ENCODE measurements at places on chromosomes 4 and X. TPM values are rescaled to one million over a fixed set of nuclear protein-coding genes. Genes with fewer than 3 reads are reported as not detected.

- peak; percentile 31 for DNase-seq
Observed at GRCh38 chrX:22159071-22159470, 113.6 kb upstream of the CBLL2 start.

- DNase-seq = peak; percentile 70
Observed at GRCh38 chr4:25938787-25939186, 24.8 kb downstream of the SMIM20 start.

DNA sequence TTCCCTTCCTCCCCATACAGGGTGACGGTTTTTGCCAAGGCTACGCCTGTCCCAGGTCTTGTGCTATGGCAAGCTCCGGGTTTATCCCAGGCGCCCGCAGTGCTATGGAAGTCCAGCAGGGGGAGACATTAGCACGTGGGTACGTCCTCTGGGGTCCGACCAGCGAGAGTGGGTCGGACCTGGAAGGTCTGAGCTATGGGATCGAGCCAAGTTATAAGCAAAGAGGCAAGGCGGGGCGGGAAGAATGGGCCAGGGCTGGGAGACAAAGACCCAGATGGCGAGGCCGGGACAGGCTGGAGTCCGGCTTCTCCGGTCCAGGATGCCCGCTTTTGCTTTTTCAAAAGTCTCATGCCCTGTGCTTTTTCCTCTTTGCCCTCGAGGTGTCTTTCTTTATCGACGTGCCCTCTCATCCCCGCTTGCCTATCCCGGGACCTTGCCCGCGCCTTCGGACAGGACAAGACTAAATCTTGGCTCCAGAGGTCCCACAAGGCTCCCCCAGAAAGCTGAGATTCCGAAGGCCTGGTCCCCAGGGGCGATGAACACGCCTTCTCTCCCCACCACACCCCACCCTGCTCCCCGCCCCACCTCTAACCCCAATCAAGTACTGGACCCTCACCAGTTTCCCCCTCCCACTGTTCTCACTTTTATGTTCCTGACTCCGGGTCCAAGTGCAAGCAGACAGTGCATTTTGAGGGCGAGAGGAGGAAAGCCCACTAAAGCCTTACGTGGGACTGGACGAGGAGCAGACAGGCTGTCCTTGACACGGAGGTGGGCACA, 785 bp upstream of the EFNB1 start:
- peak; percentile 70 for DNase-seq

DNA sequence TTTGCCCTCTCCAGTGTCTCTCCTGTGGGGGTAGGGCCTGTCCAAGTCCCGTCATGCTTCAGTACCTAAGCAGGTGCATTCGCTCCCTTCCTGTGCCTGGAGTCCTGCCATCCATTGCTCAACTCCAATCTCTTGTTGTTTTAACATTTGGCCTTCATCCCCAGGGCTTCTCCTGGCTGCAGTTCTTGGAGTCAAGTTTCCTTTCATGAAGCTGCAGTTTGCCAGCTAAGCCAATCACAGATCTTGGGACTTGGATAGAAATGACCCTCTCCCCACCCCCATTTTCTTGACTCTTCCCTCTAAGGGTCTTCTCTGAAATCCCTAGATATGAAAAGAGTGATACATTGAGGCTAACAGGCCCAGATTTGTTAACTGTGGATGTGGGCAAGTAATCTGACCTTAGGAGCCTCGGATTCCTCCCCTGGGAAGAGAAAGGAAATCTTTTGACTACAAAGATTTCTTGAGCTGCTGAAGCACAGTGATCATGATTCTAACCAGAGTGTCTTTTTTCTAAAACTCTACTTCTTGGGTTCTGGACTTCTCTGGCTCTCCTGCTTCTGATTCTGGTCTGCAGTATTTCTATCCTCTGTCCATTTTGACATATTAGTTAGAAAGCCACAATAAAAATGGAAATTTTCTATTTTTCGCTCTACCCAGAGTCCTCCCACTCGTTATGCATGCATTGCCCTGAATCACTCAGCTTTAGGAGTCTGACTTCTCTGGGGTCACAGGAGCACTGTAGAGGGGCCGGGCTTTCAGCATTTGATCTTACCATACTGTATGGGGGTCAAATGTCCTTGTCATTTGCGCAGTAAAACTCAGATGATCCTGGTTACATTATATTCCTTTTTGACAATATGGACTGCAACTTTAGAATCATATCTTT, 61.0 kb downstream of the CHRNA9 start:
- peak; percentile 35 for DNase-seq

Gene PRKX
- total RNA-seq = 43.3 TPM

Gene RAB40A
- 0.19 TPM for total RNA-seq

DNA sequence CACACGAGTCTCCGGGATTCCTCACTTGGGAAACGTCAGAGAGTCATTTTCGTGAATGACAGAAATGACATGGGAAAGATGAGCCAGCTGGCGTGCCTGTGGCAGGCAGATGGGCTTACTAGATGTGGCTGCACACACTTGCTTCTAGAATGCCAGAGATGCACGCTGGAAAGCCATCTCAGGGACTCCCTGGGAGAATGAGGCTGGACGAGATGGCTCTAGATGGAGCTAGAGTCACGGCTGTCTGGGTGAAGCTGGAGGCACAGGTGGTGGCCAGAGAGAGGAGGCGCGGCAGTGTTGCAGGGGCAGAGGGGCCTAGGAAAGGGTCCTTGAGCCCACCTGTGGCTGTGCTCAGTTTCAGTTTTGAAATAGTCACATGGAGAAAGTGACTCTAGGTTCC, 26.0 kb downstream of the TKTL1 start:
- no peak for DNase-seq

Gene RFC1
- total RNA-seq = 70.9 TPM

- DNase-seq = peak; percentile 29
Observed at GRCh38 chrX:103214870-103215424, at the start of gene BEX4. TSS of gene BEX4 (plus strand) at chrX:103215108. CDS start at chrX:103216154, 1,046 bp downstream.

DNA sequence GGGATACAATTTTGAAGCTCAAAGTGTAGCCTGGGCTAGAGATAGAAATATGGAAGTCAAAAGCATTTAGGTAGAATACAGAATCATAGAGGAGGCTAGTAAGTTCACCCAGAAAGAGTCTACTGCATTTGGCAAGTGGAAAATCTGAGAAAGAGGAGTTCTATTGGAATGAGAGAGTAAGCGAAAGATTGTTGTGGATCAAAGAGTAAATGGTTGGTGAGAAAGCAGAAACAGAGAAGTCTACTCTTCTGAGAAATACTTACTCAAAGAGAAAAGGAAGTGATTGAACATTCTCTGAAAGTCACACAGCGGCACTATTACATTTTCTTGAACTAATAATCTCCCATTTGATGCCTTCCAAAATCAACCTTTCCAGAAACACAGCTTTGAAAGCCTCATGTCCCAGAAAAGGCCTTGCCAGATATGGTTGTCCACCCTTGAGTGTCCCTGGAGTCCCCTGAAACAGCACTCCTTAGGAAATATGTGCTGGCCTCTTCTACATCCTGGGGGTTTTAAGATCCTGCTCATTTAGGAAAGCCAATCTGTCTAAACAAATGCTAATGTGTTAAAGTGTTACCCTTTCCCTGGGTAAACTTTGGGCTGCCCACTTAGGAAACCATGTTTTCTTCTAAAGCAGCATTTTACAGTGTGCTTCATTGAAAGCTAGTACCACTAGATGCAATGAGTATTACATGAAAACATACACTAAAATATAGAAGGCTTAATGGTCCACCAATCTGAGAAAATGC, 132.6 kb downstream of the INPP4B start:
- DNase-seq = no peak

DNA sequence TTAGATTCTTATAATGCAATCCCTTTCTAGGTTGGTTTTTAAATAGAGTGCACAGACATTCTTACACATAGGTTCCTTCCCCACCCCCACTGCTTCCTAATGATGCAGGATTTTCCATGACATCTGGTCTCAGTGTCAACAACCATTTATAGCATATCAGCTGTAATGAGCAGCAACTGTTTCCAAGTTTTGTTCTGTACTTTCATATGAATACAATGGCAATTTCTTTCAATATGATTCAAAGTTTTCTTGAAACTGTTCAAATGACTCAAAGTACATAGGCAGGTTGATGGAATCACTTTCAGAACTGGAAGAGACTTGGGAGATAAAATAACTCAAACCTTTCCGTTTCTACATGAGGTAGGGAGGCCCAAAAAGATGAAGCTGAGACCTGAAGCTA, 220.7 kb downstream of the CAMK2D start:
- peak; percentile 23 for DNase-seq

Gene COMMD8
- total RNA-seq = 29.5 TPM
